ENCODE measurements at places on chromosomes 6 and 20.

GRCh38 chr20:63597651-63598478, 23.8 kb upstream of the HELZ2 start:
- DNase-seq = no peak

- DNase-seq = no peak
Measured at GRCh38 chr6:122423734-122424133, 24.3 kb downstream of the HSF2 start.

GRCh38 chr6:147578159-147578558, 69.7 kb downstream of the SAMD5 start:
- DNase-seq = no peak

DNA sequence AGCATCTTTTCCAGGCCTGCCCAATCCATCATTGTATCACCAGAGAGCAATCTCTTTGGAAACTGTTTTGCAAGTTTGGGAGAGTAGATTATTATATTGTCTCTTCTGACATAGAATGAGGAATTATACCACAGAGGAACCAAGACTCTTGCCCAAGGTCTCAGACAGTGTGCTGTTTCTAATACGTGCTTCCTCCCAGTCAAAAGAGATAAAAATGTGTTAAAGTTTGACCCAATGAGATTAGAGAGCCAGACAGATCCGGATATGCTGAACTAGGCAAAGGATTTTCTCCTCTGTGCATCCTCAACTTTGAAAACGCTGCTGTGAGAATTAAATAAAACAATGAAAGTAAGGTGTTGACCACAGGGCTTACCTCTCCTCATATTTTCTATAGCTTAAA, 18.6 kb upstream of the NT5E start:
- DNase-seq = no peak

DNA sequence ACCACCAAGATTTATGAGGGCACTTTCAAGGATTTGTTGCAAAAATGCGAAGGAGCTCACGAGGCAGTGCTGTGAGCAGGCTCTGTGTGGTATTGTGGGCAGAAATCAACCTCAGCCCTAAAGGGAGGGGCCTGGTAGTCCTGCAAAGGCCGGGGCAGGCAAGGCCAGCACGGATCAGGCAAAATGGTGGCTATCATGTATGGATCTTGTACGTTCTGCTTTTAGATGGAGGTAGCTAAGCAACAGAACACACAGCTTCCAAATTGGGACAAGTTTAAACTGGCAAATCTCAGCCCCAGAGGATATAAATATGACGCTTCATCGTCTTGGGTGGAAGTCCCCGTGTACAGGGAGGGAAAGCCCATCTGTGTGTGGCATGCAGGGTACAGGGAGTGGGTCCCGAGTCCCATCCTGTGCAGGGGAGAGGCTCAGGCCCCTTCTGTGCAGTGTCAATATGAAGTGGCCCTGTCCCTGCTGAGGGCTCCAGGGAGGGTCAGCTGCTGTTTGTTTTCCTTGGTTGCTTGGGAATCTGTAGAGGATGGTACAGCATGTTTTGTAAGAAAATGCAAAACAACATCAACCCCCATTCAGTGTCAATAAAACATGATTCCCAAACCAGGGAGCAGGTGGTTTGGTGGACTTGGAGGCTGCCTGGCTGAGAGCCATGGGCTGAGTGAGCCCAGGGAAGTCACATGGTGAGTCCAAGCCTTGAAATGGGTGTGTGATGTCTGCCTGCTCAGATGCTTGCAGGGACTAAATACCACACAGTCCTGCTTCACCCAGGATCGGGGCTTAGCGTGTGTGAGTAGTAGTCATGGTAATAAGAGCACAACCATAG, 113.0 kb downstream of the SYCP2 start:
- DNase-seq = no peak

GRCh38 chr20:25512709-25513108, 72.6 kb downstream of the NINL start:
- no peak for DNase-seq

DNA sequence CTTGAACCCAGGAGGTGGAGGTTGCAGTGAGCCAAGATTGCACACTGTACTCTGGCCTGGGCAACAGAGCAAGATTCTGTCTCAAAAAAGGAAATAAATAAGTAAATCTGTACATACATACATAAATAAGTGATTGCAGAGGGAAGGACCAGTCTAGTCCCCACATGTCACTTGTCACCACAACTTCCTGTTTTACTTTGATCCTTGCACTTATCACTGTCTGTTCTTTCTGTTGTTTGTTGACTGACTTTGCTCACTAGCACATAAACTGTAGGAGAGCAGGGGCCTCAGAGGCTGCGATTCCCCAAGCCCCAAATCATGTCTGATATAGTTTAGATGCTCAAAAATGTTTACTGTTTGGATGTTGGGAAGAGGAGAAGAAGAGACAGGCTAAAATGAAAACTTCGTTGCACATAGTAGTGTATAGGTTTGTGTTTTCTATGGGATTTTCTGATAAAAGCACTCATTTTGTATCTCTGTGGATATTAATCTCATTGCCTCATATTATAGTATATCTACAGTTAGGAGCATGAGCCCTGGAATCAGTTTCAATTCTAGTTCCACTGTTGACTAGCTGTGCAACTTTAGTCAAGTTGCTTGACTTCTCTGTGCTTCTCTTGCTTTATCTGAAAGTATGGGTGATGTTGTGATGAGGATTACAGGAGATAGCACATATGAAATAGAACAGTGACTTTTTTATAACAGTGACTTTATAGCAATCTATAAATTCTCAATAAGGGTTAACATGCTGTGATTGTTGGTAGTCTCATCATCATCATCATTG, 165.0 kb downstream of the TBC1D7 start:
- DNase-seq = no peak

Measured in activated gamma-delta T cell (primary cell).